GM23248 (cell line): ENCODE measurements at places on chromosomes 3 and 15.

- DNase-seq = no peak
Observed at GRCh38 chr3:159859836-159860235, 128.8 kb upstream of the IL12A start.

DNA sequence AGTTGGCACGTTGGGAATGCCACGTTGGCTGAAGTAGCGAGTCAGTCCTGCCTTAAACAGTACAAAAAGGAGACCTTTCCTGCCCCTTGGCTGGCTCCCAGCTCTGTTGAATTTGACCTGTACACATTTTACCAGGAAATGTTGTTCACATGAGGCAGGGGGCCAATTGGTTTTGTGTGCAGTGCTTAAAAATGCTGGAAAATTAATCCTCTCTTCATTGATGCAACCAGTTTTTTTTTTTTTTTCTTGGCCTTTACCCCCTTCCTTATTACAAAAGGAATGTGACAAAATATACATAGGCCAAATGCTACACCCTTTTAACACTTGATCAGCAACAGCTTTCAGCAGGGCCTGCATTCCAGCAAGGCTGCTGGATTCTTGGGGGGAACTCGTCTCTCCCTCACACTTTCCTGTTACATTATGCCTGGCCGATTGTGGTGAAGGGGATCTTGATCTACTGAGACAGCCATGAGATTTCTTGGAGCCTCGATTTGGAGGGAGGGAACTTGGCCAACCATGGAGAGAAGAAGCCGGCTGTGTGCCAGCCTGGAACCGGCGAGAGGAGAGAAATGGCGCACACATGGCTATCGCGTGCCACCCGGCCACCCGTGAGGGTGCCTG, 93.1 kb downstream of the DNASE1L3 start:
- DNase-seq = peak; percentile 45

- DNase-seq = no peak
Observed at GRCh38 chr3:134018406-134018805, 11.3 kb downstream of the SLCO2A1 start.

GRCh38 chr15:68641376-68641775, 62.6 kb downstream of the CORO2B start:
- no peak for DNase-seq

DNA sequence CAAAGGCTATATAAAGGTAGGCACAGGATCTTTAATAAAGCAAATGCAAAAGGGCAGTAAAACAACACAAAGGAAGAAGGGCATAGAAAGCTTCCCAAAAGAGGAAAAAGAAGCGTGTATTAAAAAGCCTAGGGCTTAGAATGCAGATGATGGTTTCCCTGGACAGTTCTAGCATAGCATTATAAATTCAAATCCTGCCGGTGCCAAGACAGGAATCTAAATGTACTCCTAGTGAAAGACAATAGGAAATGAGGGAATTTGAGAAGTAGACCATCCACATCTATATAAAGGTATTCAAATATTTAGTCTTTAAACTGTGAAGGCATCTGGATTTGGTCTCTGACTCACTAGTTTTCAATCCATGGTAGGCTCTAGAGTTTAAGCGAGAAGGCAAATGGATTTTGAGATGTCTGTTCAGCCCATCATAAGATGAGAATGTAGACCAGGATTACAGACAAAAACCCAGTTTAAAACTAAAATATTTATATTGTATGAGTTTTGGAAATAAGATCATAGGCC, 431.8 kb downstream of the TBL1XR1 start:
- DNase-seq = no peak
